Nasal cavity respiratory epithelium epithelial cell of viscerocranial mucosa (primary cell): ENCODE measurements at places on chromosomes 2 and 18. TPM values are rescaled to one million over a fixed set of nuclear protein-coding genes. Genes with fewer than 3 reads are reported as not detected.

Gene FOXI3
- total RNA-seq: 0.34 TPM in 1 of 2 replicates, not detected in the other

Gene SH3RF3
- total RNA-seq: under 0.01 and 0.57 TPM in 2 replicates

Gene OSBPL6
- 13.7 and 15.9 TPM in 2 replicates for total RNA-seq

Gene ATP8B1
- 28.0 and 55.8 TPM in 2 replicates for total RNA-seq

Gene CYB5A
- total RNA-seq: 25.6 and 66.2 TPM in 2 replicates

Gene UGT1A3
- 2.8 TPM in 1 of 2 replicates, not detected in the other for total RNA-seq

Gene GPBAR1
- under 0.01 and 0.07 TPM in 2 replicates for total RNA-seq

Gene SPP2
- not detected in 2 replicates for total RNA-seq

Gene SERPINB4
- total RNA-seq: 1.7 and 63.5 TPM in 2 replicates

Gene KATNAL2
- total RNA-seq: 0.34 and 3.9 TPM in 2 replicates

Gene DNAJC10
- total RNA-seq: 153 and 174 TPM in 2 replicates

Gene CHRND
- total RNA-seq: not detected in 2 replicates

Gene IL1R2
- 1.7 TPM in 1 of 2 replicates, not detected in the other for total RNA-seq

Gene SP9
- not detected in 2 replicates for total RNA-seq

Gene MOGAT1
- not detected in 2 replicates for total RNA-seq

Gene TUBB8B
- total RNA-seq: under 0.01 and 0.43 TPM in 2 replicates

Gene SIX2
- 3.4 and 11.6 TPM in 2 replicates for total RNA-seq

Gene SCN1A
- total RNA-seq: 0.07 TPM in 1 of 2 replicates, not detected in the other
